SK-N-MC (cell line): ENCODE measurements at places on chromosomes 12 and 14.

- no peak for DNase-seq
Measured at GRCh38 chr14:60575008-60575407, 66.1 kb downstream of the SIX6 start.

DNA sequence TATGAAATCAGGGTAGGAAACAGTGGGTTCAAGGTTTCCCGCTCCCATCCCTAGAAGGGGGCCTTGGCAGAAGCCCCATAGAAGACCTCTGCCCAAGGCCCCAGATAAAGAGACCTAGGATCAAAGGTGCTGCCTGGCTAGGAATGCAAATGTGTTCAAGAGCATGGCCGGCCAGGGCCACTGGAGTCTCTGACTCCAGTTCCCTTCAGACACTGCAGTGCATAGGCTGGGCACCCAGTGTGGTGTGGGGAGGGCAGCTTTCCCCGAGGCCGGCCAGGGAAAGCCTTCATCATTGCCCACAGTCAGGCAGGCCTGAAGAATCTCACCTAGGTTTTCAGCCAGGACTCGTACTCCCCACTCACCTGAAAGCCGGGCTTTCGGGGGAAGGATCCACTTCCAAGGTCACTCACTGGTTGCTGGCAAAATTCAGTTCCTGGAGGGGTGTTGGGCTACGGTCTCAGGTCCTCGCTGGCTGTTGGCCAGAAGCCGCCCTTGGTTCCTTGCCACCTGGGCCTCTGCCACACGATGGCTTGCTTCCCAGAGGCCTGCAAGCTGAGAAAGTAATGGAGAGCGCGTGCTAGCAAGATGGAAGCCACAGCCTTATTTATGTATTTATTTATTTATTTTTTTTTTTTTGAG, 9.7 kb upstream of the PEBP1 start:
- no peak for DNase-seq

DNA sequence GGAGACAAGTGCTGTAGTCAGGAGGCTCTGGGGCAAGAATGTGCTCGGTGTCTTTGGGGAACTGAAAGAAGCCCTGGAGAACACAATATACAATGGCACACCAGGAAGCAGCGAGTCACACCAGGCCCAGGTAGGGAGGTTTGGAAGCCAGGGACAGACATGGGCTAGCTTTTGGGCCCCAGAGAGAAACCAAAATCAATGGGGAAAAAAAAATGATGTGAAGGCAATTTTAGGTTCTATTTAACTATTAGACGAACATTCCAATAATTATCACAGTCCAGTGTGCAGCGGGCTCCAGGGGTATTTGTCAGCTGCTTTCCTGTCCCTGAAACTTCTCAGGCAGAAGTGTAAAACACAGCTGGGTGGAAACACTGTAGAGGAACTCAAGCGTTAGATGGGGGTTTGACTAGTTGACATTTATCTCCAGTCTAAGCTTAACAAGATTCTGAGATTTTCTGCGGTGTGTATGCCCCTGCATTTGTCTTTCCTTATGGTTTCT, 21.8 kb upstream of the EGLN3 start:
- no peak for DNase-seq

DNA sequence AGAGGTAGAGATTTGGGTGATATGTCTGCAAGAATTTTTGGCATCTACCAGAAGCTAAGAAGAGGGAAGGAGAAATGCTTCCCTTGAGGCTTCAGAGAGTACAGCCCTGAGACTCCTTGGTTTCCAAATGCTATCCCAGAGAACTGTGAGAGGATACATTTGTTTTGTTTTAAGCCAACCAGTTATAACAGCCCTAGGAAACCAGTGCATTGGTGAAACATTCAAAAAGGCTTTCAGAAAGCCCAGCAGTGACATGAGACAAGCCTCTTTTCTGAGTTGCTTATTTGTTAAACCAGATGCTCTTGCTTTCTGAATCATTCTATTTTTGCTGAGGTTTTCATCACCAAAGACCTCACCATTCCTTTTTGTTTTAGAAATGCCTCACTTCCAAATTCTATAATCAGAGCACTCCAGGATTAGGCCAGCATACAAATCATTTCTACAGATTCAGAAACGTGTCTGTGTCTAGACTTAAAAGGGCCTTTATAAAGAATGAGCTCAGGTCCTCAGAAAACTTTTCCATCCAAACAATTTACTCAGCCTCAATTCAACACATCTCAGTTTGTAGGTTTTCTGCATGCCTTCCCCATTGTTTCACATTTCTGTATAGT, 1617.8 kb upstream of the FLRT2 start:
- no peak for DNase-seq

DNA sequence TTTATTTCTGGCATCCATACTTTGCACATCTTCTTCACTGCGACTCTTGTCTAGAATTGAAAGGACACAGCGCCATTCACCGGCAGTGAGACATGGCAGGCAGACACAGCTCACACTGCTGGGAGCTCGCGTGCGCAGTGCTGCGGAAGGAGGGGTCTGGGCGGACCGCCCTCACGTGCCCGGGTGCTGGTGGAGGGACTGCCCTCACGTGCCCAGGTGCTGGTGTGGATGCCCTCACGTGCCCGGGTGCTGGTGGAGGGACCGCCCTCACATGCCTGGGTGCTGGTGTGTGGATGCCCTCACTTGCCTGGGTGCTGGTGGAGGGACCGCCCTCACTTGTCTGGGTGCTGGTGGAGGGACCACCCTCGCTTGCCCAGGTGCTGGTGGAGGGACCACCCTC, 27.9 kb upstream of the GOLGA3 start:
- no peak for DNase-seq

GRCh38 chr14:84343656-84344055, 1186.3 kb upstream of the FLRT2 start:
- no peak for DNase-seq

GRCh38 chr12:5513406-5513805, 81.5 kb downstream of the NTF3 start:
- DNase-seq = no peak

- DNase-seq = no peak
Measured at GRCh38 chr12:113152835-113153814, 3.6 kb downstream of the CFAP73 start.

- no peak for DNase-seq
Measured at GRCh38 chr12:52020539-52021336, 14.0 kb downstream of the TAMALIN start.

DNA sequence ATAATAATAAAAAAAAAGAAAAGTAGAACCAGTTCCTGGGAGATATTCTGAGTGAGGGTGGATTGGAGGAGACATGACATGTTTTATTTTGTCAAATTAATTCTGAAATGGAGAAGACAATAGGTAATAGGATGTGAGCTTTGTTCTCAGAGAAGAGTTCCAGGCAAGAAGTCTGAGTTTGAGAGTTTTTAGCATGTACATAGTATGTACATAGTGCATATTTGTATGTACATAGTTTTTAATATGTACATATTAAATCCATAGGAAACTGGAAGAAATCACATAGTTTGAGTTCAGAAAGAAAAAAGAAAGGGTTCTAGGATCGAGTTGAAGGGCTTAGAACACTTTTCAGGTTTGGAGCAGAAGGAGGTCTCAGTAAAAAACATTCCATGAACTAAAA, 47.5 kb downstream of the LRFN5 start:
- no peak for DNase-seq

- DNase-seq = no peak
Measured at GRCh38 chr12:56634837-56635791, 5.0 kb upstream of the BAZ2A start.
